ENCODE measurements at places on chromosomes 2 and 18. TPM values are rescaled to one million over a fixed set of nuclear protein-coding genes. Genes with fewer than 3 reads are reported as not detected.

GRCh38 chr2:151161821-151162551 lies 99.7 kb downstream of the RBM43 start:
- DNase-seq: peak; percentile 32

GRCh38 chr18:6751222-6751621 lies 21.7 kb downstream of the ARHGAP28 start:
- DNase-seq: no peak

DNA sequence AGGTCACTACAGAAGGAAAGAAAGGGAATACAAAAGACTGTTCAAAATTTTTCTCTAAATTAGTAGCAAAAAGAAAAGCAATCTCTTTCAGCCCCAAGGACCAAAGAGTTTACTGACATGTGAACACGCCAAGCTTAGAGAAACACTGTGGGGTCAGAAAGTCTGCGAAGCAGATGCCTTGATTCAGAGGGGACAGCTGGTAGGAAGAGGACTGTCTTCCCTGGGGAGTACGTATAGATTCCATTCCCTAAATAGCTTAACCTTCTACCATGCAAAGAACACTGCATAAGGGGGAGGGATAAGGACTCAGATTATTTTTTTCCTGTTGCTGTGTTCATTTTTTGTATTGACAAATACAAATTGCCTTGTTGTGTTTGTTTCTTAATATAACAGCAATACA lies 96.1 kb downstream of the IRS1 start:
- no peak for DNase-seq

Gene GALR1
- polyA plus RNA-seq: 0.15 TPM

DNA sequence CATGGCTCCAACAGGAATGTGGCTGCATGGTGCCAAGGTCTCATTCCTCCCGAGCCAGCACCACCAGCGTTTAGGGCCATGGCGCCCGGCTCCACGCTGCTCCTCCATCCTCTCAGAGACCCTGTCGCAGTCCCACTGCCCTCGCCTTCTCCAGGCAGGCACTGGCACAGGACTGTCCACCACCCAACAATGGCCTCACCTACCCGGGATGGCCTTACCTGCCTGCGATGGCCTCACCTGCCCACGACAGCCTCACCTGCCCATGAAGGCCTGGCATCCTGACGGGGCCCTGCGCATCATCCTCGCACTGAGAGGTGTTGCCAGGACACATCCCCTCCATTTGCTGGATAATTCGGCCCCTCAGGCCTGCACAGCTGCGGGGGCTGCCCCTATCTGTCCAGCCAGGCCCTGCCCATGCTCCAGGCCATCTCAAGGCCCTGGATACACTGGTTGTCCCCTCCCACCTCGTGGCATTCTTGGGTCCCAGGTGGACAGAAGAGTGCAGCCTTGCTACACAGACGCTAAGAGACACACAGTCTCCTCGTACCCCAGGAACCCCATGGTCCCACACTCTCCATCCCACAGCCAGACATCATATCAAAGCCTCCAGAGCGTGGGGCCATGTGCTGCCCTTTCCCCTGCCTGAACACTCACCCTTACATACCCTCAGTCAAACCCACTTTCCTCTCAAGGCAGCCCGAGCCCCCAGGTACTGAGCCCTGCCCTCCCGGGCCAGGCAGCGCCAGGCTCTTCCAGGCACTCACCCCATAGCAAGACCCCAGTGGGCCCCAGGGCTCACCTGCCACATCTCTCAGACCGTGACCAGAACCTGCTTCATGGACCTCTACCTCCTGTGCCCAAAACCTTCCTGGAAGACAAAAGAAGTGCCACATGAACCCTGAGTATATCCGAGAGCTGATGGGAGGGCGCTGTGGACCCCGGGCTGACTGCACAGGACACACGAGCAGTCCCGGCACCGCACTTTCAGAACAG lies 268.6 kb downstream of the EIPR1 start:
- no peak for DNase-seq

DNA sequence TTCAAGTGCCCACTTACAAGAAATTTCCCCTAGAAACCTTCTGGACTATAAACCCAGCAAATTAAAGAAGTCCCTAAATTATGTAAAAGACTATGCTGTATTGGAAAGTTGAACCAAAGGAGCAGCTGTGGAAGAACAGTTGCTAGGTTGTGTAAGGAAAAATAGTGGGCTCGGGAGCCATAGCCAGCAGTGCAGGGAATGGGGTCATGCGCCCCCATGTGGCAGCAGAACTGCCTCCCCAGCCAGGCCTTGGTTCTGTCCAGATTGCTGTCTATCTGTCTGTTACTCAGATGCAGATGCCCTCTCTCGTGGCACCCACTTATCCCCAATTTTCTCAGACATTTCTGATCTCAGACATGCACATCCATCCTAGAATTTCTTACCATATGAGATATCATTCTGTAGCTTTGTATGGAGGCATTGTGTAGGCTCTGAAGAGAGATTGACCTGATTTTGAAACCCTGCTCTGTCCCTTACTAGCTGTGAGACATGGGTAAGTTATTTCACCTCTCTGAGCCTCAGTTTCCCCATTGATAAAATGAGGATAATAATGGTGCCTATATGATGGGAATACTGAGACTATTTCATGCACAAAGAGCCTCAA lies 258.3 kb downstream of the SS18 start:
- DNase-seq: peak; percentile 44

Gene CFAP210
- polyA plus RNA-seq: 3.8 TPM

DNA sequence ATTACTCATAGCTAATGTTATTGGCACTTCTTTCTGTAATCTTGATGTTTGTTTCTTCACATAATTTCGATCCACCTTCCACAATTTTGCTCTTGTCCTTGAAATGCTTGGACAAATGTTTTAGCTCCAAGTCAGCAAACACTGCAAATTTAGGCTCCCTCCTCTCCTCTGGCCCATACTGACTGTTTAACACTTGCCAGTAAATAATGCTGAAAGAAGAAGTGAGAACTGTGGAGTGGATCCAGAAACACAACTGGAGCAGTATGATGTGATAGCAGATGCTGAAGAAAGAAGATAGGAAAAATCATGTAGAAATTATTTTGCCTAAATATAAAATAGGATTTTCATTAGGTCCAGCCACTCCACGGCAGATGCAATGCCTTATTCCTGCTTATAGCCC lies 415.0 kb upstream of the GYPC start:
- no peak for DNase-seq

- DNase-seq: no peak
Measured at GRCh38 chr2:205193836-205194228, 488.5 kb upstream of the NRP2 start.

Gene MFSD6
- 12.5 TPM for polyA plus RNA-seq

Gene UBR3
- polyA plus RNA-seq: 43.6 TPM
